ENCODE measurements at places on chromosomes 13 and 19.

- DNase-seq = no peak
These were observed 28.3 kb downstream of the DEDD2 start for GRCh38 chr19:42189133-42189532.

DNA sequence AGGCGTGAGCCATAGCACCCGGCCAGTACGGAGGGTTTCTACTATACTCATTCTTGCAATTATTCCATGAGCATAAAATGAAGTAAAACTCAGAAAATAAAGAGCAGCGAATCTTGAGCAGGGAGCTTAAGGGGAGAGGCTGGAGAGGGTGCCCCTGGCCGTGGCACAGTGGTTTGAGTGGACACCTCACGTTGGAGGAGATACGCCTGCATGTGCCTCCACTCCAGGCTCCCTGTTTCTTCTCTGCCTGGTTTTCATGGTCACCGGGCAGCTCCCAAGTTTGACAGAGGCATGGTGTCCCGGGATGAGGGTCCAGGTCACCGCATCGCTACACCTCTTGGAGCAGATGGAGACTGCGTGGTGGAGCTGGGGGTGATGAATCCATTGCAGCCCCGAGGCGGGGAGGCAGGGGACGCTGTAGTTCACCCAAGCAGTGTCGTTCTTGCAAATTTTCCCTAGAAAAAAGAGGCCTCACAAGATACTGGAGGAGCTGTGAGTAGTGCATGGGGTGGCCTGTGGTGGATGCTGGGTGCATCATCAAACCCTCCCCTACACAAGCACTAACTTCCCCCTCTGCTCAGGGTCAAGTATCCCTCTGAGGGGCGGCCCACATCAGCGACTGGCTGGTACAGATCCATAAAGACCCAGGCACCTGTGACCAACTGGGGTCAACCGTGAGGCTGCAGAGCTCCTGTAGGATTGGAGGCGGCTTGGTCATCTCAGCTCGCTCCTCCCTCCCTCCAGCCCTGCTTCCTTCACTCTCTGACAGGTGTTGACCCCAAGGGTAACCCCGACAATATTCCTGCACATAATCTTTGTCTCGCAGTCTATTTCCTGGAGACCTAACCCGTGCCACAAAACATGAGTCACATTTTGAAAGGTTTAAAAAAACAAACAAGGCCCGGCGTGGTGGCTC lies 3.6 kb upstream of the MIER2 start:
- DNase-seq = no peak

DNA sequence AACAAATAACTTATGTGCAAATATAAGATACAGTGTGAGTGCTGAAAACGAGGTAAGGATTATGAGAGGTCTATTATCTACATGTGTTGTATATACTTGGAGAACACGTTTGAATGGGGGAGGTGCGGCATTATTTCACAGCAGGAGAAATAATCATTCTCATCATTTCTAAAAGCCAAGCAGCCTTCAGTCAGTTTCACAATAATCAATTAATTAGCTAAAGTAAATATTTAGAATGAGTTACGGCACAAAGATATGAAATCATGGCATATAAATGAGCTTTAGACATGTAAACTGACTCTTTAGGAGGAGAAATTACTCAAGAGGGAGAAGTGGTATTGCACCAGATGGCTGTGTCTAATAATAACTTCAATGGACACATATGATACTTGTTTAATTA lies 366.6 kb downstream of the DNAJC15 start:
- no peak for DNase-seq

DNA sequence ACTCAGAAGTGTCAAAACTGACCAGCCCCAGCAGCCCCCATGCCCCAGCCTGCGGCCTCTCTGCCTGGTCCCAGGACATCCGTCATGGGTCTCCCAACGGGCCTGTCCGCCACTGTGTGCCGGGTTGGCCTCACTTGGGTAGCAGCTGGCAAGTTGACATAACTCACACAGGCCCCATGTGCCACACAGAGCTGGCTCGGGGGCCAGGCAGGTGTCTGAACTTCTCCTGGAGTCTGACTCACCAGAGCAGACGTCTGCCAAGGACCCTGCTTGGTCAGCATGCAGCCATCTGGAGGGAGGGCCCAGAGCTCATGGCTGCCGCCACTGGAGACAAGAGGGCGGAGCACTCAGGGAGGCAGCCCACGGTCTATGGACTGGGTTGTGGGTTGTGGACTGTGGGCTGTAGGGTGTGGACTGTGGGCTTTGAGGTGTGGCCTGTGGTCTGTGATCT lies 32.0 kb upstream of the TMEM255B start:
- DNase-seq = peak; percentile 10
